ENCODE measurements at places on chromosomes 13 and 19.

- no peak for DNase-seq
Measured at GRCh38 chr13:43408274-43408673, 378.5 kb downstream of the ENOX1 start.

- DNase-seq, result no peak
Measured at GRCh38 chr13:50594276-50595051, 249.0 kb downstream of the DLEU7 start.

DNA sequence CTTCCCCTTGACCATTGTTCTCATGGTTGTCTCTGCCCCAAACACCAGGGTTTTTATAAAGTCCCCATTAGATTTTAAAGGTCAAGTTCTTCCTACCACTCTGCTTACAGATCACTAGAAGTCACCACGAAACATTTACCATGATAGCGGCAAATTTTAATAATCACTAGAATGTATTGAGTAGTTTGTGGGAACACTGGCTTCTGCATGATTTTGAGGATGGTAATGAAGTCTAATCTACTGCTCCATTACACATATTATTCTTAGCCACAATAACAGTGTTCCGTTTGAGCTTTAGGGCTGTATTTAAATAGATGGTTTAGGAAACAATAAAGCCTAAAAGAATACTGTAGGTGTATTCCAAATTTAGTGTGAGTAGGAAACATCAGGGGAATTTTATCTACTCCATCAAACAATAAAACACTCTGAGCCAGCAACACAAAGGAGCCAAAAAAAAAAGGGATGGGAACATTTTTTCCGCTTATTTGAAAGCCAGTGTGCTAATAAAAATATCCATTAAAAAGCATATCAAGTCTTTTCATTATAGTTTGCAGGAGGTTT is 49.7 kb downstream of the KLF12 start:
- DNase-seq, result no peak

DNA sequence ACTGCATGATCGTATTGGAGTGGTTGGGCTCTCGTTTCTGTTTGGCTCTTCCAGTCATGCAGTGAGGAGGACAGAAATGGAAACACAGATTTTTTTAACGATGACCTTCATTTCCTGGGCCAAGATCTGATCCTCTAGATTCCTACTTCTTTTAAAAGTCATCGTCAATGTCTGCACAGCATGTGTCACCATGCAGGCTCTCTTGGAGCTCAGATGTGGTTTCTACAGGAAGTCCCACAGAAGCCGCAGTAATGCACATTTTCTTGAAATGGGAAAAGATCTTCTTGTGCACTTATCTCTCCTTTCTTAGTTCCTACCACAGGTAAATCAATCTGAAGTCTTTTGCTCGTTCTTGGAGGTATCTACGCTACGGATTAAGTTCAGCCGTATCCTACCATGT is 626.9 kb downstream of the EFNB2 start:
- peak; percentile 70 for DNase-seq

GRCh38 chr19:49120868-49121267 is 1.5 kb downstream of the PPFIA3 start:
- no peak for DNase-seq

DNA sequence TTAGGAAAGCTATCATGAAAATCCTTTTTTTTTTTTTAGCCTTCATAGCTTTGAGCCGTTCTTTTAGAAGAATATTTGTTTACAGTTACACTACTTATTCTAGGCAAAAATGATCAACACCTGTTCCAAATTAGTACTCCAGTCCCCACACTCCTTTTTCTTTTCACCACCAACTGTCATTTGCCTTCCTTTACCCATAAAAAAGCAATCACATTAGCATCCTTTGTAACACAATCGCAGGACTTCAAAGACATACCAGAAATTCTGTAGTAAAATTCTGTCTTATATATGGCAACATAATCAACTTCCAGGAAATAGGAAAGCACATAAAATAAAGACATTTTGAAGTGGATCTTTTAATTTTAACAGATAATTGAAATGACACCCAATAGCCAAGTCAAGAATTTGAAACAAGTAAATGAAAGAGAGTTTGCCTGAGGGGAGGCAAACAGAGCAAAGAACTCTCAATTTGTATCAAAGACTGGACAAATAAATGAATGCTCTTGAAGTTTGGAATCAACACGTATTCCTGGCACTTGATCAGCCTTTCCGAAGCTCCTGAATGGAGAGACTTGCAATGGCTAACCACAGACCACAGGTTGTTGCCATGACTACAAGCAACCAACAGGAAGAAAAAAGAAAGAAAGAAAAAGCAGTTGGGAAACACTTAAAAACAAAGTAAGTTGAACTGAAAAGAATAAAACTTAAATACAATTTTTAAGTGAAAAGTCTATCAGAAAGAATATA is 206.8 kb downstream of the PCDH9 start:
- DNase-seq, result peak; percentile 81

All from fibroblast of skin of right biceps (primary cell).